ENCODE measurements at places on chromosomes 13 and 19.

DNA sequence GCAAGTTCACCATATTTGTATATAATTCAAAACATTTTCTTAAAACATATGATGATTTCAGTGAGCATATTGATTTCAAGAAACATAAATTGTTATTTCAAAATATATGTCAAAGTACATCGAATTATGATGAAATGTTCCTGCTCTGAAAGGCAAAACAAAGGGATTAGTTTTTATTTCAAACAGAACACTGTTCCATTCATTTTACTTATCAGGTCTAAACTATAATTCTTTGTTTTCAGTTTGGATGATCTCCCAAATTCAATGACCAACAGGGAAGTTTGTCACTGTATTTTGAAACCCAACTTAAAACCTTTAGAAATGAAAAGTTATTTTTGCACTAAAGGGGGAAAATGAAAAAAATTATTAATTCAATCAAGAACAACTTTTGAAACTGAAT is 610.2 kb downstream of the SLITRK1 start:
- DNase-seq: no peak

- DNase-seq: no peak
Measured at GRCh38 chr13:112058519-112058873, 8.5 kb upstream of the SOX1 start.

- no peak for DNase-seq
Measured at GRCh38 chr13:42950181-42950580, 41.9 kb downstream of the EPSTI1 start.

DNA sequence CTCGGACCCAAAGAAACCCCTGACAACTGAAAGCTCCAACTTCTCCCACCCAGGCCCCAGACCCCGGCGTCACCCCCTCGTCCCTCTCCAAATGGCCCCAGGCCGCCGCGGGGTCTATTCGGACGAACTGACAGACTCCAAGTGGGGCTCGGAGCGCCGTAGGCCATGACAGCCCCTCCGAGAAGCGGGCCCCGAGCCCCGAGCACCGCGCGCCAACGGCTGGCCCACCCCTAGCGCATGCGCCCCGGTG is 360 bp downstream of the DDX39A start:
- no peak for DNase-seq

GRCh38 chr19:4506449-4507149 is 11.7 kb downstream of the PLIN4 start:
- no peak for DNase-seq

DNA sequence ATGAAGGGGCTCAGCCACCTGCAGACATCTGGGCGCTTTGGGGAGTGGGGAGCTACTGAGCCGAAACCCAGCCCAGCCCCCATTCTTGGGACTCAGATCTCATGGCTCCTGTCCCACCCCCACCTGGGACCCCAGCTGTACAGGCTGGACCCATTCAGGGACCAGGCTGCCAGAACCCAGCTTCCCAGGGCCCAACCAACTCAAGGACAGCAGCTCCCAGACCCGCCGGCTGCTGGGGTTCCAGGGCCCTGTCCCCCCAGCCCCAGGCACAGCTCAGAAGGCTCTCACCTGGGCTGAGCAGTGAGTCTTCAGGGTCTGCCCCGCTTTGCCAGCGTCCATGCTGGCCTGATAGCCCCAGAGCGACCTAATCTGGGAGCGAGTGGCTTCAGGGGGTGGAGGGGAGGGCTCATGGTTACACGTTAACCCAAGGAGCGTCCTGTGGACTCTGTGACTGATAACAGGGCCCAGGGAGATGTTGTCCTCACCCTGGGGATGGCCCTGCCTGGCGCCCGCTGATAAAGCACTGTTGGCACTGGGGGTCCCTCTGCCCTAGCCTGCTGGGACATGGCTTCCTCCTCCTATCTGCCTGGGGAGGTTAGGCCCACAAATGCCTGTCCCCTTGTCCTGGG is at the start of gene TMEM86B:
TSS of gene TMEM86B (minus strand) at position 361 of the 629 bp plus-strand sequence. CDS start at position 339, 22 bp downstream.
- no peak for DNase-seq
